Kidney (tissue), 22 donors: ENCODE measurements at places on chromosomes 4 and X.

- no peak overlapping the region for H3K4me3 ChIP-seq
- no peaks in the 10 kb centered on the region for H3K27me3 ChIP-seq
- no peak for DNase-seq
- no peaks in the 10 kb centered on the region for H3K4me1 ChIP-seq
- no peak overlapping the region for H3K27ac ChIP-seq
Observed at GRCh38 chrX:119638725-119639471, 32.7 kb upstream of the NKRF start.

DNA sequence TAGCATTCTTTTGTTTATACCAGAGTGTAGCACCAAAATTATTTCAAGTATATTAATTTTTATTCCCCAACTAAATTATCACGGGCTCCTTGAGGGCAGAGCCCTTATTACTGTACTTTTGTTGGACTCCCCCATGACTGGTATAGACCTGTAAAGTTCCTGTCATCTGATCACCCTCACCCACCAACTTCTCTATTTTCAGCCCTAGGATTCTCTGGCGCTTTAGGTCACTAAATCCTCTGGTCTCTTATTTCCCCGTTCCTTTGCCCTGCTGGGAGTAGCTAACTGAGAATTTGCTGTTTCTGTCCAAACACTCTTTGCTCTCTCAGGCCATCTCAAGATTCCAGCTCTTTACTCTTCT is 3.2 kb upstream of the XKRX start:
- H3K4me3 ChIP-seq = no peak overlapping the region
- no peak for DNase-seq
- no peaks in the 10 kb centered on the region for H3K4me1 ChIP-seq

- DNase-seq = no peak
- no peak overlapping the region for H3K27ac ChIP-seq
- peaks cover 35% of the 10 kb centered on the region for H3K4me1 ChIP-seq
- H3K36me3 ChIP-seq = peaks cover 8% of the 10 kb centered on the region
Observed at GRCh38 chr4:87112063-87112462, 108.4 kb downstream of the KLHL8 start.

GRCh38 chr4:48268956-48269860 is at the start of gene TEC:
Gene TEC, minus strand, starts transcription at chr4:48269838. Its CDS starts 41,224 bp downstream, at chr4:48228614.
- no peaks in the 10 kb centered on the region for H3K27me3 ChIP-seq
- no peaks in the 10 kb centered on the region for H3K4me1 ChIP-seq
- DNase-seq = peak; percentile 67
- peak within 1 kb of the TSS; percentile 87 for H3K27ac ChIP-seq
- H3K4me3 ChIP-seq = peak within 1 kb of the TSS; percentile 73

DNA sequence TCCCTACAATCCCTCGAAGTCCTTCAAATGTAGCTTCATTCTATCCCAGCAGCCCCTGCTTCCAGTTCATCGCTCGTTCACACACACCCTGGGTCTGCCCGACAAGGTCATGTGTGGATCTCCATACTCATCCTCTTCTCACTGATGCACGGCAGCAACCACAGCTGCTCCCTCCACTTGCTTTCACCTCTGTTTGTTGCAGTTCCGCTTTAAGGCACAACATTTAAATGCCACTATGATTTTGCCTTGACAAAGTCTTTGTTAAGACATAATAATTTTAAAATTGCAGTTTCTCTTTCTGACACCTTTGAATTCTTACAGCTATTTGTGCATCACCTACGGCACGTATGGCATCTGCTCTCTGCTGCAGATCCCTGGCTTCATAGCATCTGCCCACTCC is 1.8 kb downstream of the ODAPH start:
- no peaks in the 10 kb centered on the region for H3K27me3 ChIP-seq
- DNase-seq = no peak
- H3K36me3 ChIP-seq = no peaks in the 10 kb centered on the region

GRCh38 chrX:154719132-154719675 is 31.7 kb downstream of the GAB3 start:
- no peaks in the 10 kb centered on the region for H3K27me3 ChIP-seq
- no peaks in the 10 kb centered on the region for H3K36me3 ChIP-seq
- DNase-seq = no peak

DNA sequence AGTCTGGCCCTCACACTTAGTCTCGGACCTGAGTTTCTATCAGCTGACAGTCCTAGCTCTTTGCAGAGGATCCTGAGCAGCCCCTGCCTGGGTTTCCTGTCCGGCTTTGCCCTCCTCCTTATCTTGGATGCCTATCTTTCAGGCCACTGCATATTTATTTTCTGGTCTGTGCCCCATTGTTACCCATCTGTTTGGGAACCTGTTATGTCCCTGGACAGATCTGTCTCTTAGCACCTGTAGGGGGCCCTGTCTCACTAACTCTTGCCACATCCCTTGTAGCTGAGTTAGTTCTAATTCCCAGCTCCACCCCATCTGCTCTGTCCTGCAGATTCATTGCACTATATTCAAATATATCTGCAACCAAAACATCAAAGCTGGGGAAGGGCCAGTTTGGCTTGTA is 514.9 kb upstream of the LCORL start:
- H3K36me3 ChIP-seq = no peaks in the 10 kb centered on the region
- no peaks in the 10 kb centered on the region for H3K27me3 ChIP-seq
- DNase-seq = no peak
- H3K4me3 ChIP-seq = no peak overlapping the region

- DNase-seq = no peak
- no peak overlapping the region for H3K27ac ChIP-seq
- H3K36me3 ChIP-seq = no peaks in the 10 kb centered on the region
- no peak overlapping the region for H3K4me3 ChIP-seq
- no peaks in the 10 kb centered on the region for H3K27me3 ChIP-seq
Observed at GRCh38 chrX:134683351-134684005, 25.2 kb upstream of the PLAC1 start.

- no peak for DNase-seq
- no peaks in the 10 kb centered on the region for H3K27me3 ChIP-seq
- no peak overlapping the region for H3K27ac ChIP-seq
- H3K4me3 ChIP-seq = no peak overlapping the region
- H3K4me1 ChIP-seq = no peaks in the 10 kb centered on the region
Observed at GRCh38 chr4:118991686-118992085, 103.0 kb downstream of the SYNPO2 start.

DNA sequence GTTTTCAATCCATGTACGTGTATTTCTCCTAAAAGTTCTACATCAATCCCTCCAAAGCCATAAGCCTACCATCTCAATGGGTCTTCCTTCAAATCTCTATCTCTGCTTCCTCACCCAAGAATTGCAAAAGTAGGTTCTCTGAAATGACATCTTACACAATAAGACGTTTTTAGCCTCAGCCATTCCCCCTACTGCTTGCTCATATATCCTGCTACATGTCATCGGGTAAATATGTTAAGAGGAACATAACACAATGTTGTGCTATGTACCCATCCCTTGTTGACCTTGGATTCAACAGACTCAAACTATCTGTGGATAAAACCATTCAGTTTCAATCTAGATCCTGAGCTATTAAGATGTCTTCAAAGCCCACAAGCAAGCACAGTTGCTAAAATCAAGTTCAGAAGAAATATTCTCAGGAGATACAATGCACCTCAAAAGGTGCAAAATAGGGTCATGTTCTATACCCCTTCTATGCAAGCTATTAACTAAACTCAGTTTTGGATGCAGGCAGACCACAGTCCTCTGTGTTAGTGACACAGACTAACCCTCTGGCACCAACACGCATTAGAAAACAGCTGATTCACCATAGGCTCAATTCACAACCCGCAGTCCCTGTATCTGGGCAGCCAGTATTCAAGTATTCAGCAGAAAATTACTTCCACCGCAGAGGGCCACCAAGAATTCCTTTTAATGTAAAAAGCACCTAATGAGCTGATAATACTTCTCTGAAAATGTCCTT is 56.8 kb downstream of the CD99L2 start:
- no peaks in the 10 kb centered on the region for H3K36me3 ChIP-seq
- no peak overlapping the region for H3K4me3 ChIP-seq
- H3K27me3 ChIP-seq = no peaks in the 10 kb centered on the region
- no peak for DNase-seq

- H3K4me1 ChIP-seq = peaks cover 45% of the 10 kb centered on the region
- no peak overlapping the region for H3K4me3 ChIP-seq
- peak overlapping the region; percentile 37 for H3K27ac ChIP-seq
- no peaks in the 10 kb centered on the region for H3K27me3 ChIP-seq
- H3K36me3 ChIP-seq = no peaks in the 10 kb centered on the region
Observed at GRCh38 chr4:13989501-13989900, 362.0 kb upstream of the BOD1L1 start.

DNA sequence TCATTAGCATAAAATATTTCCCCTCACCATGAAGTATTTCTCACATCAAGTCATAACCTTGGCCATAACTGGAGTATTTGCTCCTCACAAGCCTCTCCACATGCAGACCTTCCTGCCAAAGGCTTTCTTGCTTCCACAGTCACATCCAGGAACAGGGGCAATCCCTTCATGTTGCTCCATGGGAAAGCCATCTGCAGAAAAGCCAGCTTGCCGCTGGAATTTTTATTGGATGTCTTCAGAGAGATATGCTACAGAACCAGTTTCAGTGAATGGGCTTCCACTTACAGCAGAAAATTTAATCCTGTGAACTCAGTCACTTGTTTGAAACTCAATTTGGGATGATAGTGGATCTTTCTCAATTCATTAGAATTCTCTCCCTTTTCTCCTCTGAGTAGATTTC is 3.2 kb upstream of the CDKN2AIP start:
- no peak overlapping the region for H3K27ac ChIP-seq

- H3K4me3 ChIP-seq = no peak overlapping the region
- no peak overlapping the region for H3K27ac ChIP-seq
- H3K27me3 ChIP-seq = no peaks in the 10 kb centered on the region
- no peak for DNase-seq
- H3K4me1 ChIP-seq = no peaks in the 10 kb centered on the region
Observed at GRCh38 chr4:89723096-89723495, 113.9 kb downstream of the SNCA start.

DNA sequence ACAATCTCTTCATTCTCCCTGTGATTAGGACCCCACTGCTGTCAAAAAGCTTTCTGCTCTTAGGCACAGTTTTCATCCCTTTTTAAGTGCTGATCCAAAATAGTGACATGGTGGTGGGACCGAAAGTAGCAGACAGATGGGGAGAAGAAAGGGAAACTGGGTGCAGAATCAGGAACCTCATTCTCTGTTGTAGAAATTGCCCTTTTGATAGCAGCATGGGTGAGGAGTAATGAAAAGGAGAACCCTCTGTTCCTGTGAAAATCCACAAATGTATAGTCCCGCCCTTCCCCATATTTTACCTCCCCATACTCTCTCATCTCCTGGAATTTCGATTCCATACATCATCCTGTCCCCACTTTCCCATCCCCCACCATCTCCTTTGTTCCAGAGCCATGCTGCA is 126.5 kb downstream of the STIM2 start:
- H3K36me3 ChIP-seq = no peaks in the 10 kb centered on the region
- no peak overlapping the region for H3K4me3 ChIP-seq
- no peak overlapping the region for H3K27ac ChIP-seq
- no peaks in the 10 kb centered on the region for H3K27me3 ChIP-seq
- no peaks in the 10 kb centered on the region for H3K4me1 ChIP-seq
- DNase-seq = no peak

DNA sequence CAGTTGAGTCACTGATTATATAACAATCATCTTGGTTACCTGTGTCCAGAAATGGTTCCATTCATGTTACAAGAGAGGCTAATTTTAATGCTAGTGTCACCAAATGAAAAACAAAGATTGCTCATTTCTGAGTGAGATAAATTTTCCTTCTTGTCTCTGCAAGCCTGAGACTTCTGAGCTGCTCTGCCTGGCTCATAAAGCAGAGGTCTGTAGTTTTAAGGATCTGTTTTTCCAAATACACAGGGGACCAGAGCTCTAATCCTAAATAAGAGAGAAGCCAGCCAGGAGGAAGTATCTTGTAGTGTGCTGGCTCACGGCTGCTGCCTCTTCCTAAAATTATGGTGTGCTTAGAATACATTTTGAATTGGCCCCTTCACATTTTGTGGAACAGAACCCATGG is 42.6 kb downstream of the CLDN34 start:
- no peaks in the 10 kb centered on the region for H3K4me1 ChIP-seq
- H3K27me3 ChIP-seq = no peaks in the 10 kb centered on the region
- DNase-seq = no peak
- H3K27ac ChIP-seq = no peak overlapping the region
- no peak overlapping the region for H3K4me3 ChIP-seq

DNA sequence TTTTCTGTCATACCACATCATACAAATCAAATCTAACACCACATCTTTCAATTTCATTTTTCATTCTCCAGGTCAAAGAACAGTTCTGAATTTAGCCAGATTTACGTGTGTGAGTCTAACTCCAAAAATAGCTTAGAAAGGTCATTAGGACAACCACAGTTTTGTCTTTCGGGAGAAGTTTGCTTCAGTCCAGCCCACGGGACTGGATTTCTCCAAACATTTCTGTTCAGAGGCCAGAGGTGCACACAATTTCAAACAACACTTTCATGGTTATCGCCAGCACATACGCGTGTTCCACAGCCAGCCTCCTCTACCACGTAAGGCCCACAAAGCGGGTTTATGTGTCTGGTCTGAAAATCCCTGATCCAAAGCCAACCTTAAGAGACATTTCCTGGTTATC is 65.9 kb downstream of the VEGFC start:
- H3K36me3 ChIP-seq = no peaks in the 10 kb centered on the region
- H3K4me3 ChIP-seq = no peak overlapping the region
- no peak overlapping the region for H3K27ac ChIP-seq
- no peaks in the 10 kb centered on the region for H3K27me3 ChIP-seq
- no peaks in the 10 kb centered on the region for H3K4me1 ChIP-seq

DNA sequence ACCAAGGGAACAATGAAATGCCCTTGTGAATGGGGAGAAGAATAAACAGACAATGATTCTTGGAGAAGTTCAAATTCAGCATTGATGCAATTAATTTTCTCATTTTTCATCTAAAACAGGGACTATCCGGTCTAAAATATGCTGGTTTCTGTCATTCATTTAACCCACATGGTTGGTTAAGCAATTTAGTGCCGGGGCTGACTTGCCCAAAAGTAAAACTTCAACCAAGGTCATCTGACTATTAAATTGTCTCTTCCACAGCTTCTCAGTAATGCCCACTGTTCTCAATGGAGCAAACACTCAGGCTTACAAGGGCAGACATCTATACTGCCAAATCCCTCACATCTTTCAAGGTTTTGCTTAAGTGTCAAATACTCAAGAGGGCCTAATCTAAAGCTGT is 51.3 kb downstream of the ANXA10 start:
- no peaks in the 10 kb centered on the region for H3K27me3 ChIP-seq
- no peak overlapping the region for H3K27ac ChIP-seq
- H3K36me3 ChIP-seq = no peaks in the 10 kb centered on the region
- H3K4me3 ChIP-seq = no peak overlapping the region

DNA sequence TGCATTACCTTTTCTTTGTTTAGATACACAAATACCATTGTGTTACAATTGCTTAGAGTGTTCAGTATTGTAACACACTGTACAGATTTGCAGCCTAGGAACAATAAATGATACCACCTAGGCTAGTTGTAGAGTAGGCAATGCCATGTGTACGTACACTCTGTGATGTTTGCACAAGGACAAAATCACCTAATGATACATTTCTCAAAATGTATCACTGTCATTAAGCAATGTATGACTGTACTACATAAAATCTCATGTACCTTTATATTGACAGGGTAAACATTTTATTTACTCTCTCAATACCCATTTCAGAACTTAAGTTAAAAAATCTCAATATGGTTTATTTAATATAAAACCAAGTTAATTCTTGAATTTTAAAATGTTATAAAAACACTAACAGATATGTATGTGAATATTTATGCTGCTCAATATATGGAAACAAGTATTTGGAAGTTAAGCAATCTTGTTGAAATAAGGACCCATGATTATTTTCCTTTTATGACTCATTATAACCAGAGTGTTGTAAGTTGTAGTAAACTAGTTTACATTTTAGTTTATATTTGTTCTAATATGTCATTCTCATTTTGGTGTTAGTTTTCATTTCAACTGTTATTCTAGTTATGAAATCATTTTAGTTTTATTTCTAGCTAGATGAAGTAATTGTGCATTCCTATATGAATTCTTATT is 409.2 kb downstream of the TLL1 start:
- no peak for DNase-seq
- H3K4me3 ChIP-seq = no peak overlapping the region
- H3K4me1 ChIP-seq = no peaks in the 10 kb centered on the region
- no peaks in the 10 kb centered on the region for H3K27me3 ChIP-seq
